ENCODE measurements at places on chromosomes 6 and 20.

DNA sequence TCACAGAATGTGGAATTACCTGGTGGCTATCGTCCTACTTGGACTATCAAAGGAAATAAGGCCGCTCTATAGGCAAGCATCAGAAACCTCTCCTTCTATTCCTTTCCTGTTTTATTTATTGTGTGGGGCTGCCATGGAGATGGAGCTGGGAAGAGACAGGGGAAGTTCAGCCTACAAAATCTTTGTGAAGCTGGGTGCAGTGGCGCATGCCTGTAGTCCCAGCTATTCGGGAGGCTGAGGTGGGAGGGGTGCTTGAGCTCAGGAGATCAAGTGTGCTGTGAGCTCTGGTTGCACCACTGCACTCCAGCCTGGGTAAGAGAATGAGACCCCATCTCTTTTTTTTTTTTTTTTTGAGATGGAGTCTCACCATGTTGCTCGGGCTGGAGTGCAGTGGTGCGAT lies 60.3 kb downstream of the KCNB1 start:
- DNase-seq, result no peak

- DNase-seq, result no peak
Measured at GRCh38 chr6:119261944-119262284, 87.6 kb downstream of the MAN1A1 start.

GRCh38 chr20:63673951-63674350 lies 15.8 kb downstream of the RTEL1 start:
- no peak for DNase-seq

DNA sequence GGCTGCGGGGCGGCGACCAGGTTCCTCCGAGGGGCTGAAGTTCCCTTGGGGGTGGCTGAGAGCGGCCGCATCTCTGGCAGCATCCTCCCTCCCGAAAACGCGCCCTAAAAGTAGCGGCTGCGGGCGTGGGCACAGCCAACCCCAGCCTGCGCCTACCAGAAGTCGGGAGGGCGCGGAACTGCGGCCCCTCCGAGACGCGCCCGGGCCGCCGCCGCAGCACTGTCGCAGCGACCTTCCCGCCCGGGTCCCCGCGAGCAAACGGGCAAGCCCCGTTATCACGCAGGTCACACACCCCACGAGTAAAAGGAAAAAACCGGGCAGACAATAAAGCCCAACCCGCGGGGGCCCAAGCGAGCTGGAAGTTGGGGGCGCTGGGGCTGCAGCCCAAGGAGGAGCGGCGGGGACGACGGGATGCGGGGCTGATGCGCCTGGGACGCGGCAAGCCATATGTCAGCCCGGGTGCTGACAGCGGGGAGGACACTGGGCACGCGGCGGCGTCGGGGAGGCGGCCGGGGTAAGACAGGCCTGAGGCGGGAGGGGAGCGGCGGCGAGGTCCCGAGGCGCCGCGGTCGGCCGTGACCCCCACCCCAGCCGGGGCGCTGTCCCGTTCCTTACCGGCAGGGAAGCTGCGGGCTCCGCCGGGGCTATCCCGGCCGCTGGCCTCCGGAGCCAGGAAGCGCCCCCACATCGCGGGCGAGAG lies 659 bp downstream of the CEP85L start:
- peak; percentile 41 for DNase-seq

DNA sequence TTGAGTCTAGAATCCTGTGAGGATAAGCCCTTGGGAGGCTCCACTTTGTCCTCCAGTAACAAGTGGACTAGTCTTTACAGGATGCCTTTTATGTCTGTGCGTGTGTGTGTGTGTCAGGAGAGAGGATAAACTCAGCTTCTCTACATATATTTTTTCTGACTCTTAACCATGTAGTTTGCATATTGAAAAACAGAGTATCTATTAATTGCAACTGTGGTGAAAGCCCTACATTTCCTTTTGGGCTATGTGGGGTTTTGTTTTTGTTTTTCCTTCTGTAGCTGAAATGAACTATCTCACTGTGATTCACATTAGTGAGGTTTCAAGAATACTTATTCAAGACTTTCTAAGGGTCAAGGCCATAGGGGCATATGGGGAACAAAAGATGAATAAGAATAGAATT lies 17.7 kb downstream of the TPBG start:
- DNase-seq, result no peak

GRCh38 chr6:39339868-39340550 lies 17.5 kb upstream of the KCNK16 start:
- no peak for DNase-seq

DNA sequence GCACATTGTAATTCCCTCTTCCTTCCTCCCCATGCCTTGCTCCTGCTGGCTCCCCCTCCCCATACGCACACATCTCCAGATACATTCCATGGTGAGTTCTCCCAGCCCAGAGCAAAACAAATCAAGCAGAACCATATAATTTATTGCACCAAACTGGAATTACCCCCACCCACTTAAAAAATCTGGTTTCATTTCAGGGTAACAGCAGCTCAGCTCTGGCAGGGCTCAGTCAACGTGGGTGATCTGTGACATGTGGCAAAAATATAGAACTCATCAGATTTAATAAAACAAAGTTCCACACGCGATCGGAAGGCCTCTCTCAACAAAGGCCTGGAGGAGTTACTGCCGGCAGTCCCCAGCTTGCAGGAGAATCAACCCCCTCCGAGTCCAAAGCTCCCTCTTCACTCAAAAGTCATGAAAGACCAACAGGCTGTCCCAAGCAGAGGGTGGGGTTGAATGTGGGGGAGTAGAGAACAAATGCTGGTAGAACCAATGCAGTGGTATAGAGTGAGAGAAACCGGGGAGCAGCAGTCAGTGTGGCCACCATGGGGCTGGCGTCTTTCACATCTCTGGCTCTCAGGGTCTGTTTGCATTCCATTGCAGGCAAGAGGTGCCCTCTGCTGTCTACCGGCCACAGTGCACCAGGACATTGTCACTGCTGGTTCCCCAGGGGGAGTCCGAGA lies 323.3 kb upstream of the NT5E start:
- peak; percentile 79 for DNase-seq

- DNase-seq, result no peak
Measured at GRCh38 chr20:53071833-53072232, 99.7 kb downstream of the TSHZ2 start.

DNA sequence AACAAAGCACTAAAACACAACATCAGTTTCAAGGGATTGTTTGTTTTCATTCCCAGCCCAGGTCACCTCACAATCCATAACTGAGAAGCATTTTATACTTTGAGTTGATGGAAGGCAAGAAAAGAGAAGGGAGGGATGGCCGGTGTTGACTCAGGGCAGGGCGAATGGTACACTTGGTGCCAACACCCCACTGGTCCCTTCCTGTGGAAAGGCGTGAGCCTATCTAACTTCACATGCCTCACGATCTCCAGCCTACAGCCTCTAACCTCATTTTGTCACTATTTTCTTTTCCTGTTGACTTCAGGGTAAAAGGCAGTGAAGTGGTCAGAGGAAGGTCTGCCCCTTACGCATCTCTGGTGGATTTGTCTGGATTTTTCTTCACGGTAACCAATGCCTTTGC lies 53.5 kb upstream of the SASH1 start:
- no peak for DNase-seq

DNA sequence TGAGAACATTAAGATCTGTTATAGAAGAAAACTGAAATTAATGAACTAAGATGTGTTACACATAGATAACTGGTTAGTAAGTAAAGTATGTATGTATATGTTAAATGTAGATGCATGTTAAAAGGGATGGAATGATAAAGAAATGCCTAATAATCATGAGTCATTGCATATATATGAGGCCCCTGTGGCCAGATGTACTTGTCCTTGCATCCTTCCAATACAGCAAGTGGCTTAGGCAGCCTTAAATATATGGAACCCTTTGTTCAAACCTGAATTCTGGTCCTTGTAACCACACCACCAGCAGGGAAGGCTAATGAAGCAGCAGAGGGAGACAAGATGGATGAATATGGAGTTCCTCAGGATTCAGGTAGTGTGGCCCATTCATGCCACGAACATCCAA lies 9.8 kb upstream of the AKAP7 start:
- DNase-seq, result no peak

- no peak for DNase-seq
Measured at GRCh38 chr6:21868226-21868625, 274.7 kb downstream of the SOX4 start.

- no peak for DNase-seq
Measured at GRCh38 chr6:54060286-54060685, 51.0 kb upstream of the MLIP start.

DNA sequence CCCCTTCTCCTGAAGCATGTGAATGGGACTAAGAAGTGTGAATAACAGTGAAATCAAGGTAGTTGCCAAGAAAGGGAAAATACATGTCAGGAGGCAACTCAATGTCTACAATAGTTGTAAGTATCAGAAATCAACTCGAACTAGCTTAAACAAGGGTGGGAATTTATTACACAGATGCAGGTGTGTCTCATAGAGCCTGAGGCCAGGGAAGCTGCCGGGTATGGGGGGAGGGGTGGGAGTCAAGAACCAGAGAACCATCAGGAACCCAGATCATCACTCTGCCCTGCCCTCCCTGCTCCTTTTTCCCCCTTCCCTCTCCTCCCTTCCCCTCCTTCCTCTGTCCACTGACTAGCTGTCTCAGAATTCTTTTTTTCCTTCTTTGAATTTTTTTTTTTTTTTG lies 34.9 kb upstream of the BMP6 start:
- DNase-seq, result no peak

- DNase-seq, result no peak
Measured at GRCh38 chr6:25181923-25182322, 97.3 kb upstream of the CARMIL1 start.

DNA sequence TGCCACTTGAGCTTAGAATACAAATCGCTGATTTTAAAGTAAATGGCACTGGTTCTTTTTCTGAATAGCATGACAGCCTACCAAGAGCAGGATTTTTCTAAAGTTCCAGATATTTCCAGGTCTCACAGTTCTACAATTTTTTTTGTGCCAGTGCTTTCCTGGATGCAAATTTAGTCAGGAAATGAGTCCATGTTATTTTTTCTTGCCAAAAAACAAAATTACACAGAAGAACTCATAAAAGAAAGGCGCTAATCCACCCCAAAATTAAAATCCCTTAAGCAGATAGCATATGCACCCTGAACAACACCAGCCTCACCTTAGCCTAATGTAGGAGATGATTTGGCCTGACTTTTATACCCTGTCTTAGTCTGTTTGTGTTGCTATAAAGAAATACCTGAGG lies 86.4 kb upstream of the ARG1 start:
- DNase-seq, result no peak

GRCh38 chr20:58107533-58107932 lies 120.9 kb downstream of the ANKRD60 start:
- no peak for DNase-seq

- no peak for DNase-seq
Measured at GRCh38 chr6:16691324-16691723, 69.9 kb downstream of the ATXN1 start.

- DNase-seq, result no peak
Measured at GRCh38 chr6:16504609-16505008, 256.7 kb downstream of the ATXN1 start.

DNA sequence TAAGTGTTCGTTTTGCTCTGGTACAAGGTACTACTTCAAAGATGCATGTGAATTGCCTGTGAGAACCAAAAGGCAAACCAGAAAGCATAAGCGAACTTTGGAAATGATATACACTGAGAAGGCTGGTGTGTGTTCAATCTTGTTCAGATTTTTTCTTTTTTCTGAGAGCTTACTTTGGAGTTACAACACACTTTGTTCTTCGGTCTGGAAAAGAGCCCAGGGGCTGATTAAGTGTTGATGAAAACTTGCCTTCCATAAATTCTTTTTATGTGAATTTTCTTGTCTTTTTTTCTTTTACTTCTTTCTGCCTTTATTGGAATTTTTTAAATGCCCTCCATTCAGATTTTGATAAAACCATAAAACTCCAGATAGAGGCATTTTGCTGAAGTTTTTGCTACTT lies 395.1 kb upstream of the SASH1 start:
- DNase-seq, result no peak

DNA sequence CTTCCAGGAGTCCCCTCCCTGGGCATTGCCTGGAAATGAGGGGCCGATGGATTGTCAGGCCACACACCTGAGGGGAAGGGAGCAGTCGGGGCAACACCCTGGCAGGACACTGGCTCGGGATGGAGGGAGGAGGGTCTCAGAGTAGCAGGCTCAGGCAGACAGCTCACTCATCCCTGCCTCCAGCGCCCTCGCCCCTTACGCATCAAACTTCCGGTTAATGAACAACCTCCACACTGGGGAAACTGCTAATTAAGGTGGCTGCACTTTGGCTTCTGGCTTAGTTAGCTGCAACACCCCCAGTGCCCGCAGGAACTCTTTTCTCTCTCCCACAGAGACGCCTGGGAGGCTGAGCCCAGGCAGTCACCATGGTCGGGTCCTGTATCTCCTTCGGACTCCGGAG lies 13.4 kb upstream of the CHRNA4 start:
- no peak for DNase-seq

DNA sequence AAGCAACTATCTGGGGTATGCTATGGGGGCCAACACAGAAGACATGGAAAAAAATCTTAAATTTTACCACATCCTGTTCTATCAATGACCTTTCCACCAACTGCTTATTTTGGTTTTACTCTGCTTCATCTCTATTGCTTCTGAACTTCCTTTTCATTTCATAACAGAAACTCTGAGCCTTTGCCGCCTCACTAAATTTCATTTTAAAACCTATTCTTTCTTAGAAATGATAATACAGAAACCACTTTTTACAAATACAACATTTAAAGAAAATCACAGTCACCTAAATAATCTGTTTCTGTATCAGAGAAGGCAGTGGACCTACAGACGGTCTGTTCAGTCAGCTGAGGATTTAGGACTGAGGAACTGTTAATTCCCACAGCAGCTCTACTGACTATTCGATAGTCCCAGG lies 117.5 kb downstream of the KCNQ5 start:
- DNase-seq, result no peak
